ENCODE measurements at places on chromosomes 3 and 15.
A peak's percentile ranks its signal among the peaks of the same experiment; 100 is the strongest.

GRCh38 chr3:147872568-147872967 lies 463.4 kb downstream of the ZIC1 start:
- DNase-seq, result no peak

DNA sequence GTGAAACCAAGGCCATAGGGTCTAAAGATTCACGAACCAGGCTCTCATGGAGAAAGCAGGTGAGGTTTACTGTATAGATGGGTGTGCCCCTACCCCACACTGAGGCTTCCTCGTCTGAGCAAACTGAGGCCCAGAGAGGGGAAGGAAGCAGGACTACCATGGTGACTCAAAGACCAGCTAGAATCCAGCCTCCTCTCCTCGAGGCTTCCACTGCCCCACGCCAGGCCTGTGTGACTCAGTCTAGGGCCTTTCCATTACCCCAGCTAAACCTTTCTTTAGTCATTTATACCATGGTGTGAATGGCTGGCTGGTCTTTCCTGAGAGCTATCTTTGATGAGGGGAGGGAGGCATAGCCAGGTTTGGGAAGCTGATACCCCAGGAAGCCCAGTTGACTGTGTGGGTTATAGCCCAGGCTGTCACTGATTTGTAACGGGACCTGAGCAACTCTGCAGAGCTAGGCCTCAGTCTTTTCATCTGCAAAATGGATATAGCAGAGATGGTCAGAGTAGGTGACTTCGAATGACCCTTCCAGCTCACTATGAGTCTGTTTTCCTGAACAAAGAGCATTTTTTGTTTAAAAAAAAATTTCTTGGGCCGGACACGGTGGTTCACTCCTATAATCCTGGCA lies 3.0 kb upstream of the RHO start:
- no peak for DNase-seq

GRCh38 chr3:31077021-31077601 lies 182.7 kb upstream of the GADL1 start:
- no peak for DNase-seq

GRCh38 chr15:32694222-32694983 lies 23.4 kb upstream of the GREM1 start:
- DNase-seq, result no peak

GRCh38 chr3:14609506-14609905 lies 42.1 kb upstream of the CCDC174 start:
- no peak for DNase-seq

DNA sequence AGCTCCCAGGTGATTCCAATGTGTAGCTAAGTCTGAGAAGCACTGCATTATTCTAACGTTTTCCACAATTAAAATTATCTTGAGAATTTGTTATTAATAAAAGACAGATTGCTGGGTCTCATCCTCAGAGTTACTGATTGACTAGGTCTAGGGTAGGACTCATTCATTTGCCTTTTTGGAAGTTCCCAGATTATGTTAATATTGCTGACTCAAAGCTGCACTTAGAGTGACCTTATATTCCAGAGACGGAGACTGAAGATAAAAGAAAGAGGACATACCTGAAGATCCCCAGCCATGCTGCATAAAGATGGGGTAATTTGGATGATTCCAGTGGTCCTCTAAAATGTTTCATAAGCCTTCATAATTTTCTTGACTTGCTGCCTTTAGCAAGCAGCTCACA lies 81.8 kb downstream of the PLSCR2 start:
- no peak for DNase-seq

DNA sequence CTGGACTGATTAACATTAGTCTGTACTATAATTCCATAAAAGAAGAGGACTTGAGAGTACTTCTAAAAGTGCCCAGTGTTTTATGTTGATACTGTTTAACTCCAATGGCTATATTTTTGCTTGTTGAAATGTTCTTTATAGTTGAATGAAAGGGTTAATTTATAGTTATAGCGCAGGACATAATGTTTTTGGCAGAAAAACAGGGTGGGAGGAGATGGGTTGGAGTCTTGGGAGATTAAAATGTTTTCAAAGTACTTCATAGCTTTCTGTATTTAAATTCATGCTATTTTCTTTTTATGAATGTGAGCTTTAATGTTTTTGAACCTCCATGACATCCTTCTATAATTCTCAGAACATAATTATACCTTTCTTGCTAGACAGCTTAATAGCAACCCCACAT lies 108.2 kb downstream of the CNTN3 start:
- DNase-seq, result no peak

- no peak for DNase-seq
Observed at GRCh38 chr3:115146032-115146417, 1.1 kb downstream of the ZBTB20 start.

- no peak for DNase-seq
Observed at GRCh38 chr15:89401631-89402517, 67.2 kb upstream of the POLG start.

GRCh38 chr3:61417352-61417751 lies 144.0 kb upstream of the PTPRG start:
- DNase-seq, result no peak

DNA sequence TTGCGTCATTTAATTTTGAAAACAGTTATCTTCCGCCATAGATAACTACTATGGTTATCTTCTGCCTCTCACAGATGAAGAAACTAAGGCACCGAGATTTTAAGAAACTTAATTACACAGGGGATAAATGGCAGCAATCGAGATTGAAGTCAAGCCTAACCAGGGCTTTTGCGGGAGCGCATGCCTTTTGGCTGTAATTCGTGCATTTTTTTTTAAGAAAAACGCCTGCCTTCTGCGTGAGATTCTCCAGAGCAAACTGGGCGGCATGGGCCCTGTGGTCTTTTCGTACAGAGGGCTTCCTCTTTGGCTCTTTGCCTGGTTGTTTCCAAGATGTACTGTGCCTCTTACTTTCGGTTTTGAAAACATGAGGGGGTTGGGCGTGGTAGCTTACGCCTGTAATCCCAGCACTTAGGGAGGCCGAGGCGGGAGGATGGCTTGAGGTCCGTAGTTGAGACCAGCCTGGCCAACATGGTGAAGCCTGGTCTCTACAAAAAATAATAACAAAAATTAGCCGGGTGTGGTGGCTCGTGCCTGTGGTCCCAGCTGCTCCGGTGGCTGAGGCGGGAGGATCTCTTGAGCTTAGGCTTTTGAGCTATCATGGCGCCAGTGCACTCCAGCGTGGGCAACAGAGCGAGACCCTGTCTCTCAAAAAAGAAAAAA lies 1.2 kb downstream of the B2M start:
- peak; percentile 54 for DNase-seq

- no peak for DNase-seq
Observed at GRCh38 chr15:36334059-36334458, 245.4 kb upstream of the CDIN1 start.

- DNase-seq, result no peak
Observed at GRCh38 chr3:46865031-46865507, 1.8 kb upstream of the MYL3 start.

DNA sequence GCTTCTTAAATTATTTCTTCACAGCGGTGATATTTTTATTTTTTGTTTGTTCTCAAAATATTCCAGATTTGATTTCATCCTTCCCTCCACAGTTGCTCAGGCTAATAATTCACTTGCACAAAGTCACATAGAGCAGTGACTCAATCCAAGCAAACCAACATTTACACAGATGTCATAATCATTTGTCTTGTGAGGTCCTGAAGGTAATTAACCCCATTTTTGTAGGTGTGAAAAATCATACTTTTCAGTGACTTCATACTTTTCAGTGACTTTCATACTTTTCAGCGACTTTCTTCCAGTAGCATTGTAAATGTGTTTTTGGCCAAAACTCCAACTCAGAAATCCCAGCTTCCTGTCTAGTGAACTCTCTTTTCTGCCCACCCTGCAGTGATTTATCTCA lies 32.1 kb downstream of the CD200 start:
- no peak for DNase-seq

DNA sequence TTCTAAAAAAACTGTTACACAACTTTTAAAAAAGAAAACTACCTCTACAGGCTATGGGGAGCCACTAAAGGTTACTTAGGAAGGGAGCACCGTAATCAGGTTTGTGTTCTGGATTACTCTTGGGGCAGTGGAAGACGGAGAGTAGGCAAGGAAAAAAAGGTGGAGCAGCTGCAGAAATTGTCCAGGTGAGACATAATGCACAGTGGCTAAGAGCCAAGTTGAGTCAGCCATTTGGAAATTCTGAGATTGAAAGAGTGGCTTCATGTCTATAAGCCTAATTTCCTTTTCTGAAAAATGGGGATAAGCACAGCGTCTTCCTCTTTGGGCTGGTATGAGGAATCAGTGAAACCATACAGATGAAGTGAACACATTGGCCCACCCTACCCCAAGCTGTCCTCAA lies 195.2 kb downstream of the CADPS start:
- DNase-seq, result no peak

DNA sequence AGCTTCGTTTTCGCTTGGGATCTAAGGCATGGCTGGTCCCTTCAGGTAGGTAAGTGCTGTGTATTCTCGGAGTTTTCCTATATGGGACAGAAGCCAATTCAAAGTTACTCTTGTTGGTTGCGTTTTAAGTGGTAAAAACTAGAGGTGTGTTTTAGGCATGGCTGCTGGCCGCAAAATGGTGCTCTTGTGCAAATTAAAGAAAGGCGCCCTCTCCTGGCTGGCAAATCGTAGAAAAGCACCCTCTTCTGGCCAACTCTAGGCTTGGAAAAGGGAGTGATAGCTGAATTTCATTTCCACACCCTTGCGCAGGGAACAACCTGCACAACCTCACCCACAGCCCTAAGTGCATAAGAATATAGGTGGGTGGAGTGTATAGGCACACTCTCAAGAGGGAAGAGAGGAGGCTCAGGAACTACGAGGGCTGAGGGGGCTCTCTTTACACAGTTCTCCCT lies 23.5 kb downstream of the DRD3 start:
- DNase-seq, result no peak

DNA sequence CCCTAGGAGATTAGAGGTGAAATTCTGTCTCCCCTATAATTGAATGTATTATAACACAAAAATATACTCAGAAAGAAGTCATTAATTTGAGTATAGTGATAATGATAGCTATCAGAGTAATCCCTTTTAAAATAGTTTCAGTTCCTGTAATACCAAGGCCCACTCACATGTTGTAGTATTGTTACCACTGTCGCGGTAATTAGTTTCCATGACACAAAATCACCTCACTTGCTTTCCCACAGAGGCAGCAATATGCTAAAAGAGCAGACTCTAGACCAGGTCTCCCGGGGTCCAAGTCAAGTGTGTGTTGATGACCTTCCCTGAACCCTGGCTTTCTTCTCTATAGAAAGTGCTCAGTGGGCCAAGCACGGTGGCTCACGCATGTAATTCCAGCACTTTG lies 39.5 kb upstream of the NSMCE3 start:
- no peak for DNase-seq

DNA sequence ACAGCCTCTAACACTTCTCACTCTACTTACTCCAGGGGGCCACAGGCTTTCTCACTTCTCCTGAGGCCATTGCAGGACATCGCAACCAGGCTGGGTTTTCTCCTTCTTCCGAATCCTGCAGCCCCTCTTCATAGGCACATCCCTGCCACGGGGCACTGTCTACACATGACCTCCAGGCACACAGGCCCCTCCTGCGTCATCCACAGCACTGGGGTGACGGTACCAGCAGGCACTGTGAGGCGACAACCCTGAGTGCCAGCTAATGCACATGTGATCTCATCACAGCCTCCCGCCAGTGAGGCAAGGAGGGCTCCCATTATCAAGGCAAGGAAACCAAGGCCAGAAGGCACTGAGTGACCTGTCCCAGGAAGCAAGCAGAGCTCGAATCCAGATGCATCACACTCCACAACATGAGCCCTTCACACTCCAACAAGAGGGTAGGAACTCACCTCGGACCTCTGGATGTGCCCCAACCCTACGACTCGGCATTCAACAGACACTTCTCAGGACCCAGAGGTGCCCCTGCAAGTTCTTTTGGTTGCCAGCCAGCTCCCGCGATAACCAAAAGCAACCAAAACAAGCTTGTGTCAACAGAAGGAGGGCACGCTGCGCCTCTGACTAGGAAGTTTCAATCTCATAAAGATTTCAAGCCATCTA lies 16.7 kb downstream of the FAM174B start:
- DNase-seq, result no peak

- no peak for DNase-seq
Observed at GRCh38 chr3:171528102-171528501, 67.9 kb upstream of the TNIK start.

DNA sequence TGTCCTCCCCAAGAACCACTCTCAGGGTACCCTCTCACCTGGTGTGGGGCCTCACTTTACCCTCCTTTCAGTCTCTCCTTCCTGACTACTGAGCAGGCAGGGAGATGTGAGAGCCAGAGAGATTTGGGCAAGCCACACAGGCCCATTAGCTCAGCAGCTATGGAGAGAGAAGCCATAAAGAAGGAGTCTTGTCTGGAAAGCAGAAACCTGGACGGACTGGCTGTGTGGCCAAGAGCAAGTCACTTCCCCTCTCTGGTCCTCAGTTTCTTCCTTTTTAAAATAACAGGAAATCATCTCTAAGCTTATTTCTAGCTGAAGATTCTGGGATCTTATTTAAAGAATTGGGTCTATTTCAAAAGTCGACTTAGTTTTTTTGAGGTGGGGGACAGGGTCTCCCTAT lies 65.8 kb upstream of the ZNF148 start:
- no peak for DNase-seq

- no peak for DNase-seq
Observed at GRCh38 chr3:136925425-136926190, 32.2 kb upstream of the IL20RB start.

- no peak for DNase-seq
Observed at GRCh38 chr3:53035825-53036619, 9.9 kb downstream of the SFMBT1 start.

DNA sequence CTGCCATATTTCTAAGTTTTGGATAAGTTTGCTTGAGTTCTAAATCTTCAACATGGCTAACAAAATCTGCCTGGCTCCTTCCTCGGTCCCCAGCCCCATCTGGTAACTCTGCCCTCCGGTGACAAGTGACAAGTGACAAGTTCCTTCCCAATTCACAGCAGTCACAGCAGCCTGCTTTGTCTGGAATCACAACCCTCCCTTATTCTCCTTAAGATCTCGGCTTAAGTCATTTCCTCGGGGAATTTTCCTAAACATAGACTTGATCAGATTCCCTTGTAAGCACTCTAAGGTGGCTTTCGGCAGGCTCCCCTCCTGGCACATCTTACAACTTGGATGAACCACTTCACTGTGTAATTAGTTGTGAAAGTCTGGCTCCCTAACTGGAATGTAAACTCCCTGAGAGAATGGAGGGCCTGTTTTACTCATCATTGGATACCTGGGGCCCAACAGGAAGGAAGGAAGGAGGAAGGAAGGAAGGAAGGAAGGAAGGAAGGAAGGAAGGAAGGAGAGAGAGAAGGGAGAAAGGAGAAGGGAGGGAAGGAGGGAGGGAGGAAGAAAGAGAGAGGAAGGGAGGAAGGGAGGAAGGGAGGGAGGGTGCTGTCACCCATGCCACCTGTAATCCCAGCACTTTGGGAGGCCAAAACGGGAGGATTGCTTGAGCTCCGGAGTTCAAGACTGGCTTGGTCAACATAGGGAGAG lies 126.4 kb downstream of the SHQ1 start:
- DNase-seq, result no peak

GRCh38 chr3:77025471-77025870 lies 14.4 kb upstream of the ROBO2 start:
- no peak for DNase-seq

DNA sequence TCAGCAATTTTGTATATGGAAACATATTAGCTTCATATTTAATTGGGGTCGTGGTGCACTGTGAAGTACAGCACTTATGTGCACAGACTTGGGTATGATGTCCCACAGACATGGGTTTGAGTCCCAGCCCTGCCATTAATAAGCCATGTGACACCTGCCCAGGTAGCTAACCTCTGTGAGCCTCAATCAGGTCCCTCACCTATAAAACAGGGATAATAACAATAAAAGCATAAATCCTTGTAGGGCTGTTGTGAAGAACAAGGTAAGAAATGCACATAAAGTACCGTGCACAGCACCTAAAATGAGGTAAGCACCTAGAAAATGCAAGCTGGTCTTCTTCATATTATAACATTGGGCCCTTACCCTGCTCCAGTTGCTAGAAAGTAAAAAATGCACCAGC lies 173.5 kb upstream of the WNT5A start:
- no peak for DNase-seq

Data from stimulated activated CD8-positive, alpha-beta memory T cell treated with anti-CD3 and anti-CD28 coated beads, Interleukin-15, amount 100 ng/mL, for 4 hours (primary cell).